Stimulated activated CD4-positive, alpha-beta T cell treated with anti-CD3 and anti-CD28 coated beads, TNF-alpha, amount 100 ng/mL, for 1 hour (primary cell): ENCODE measurements at places on chromosomes 5 and 9.

GRCh38 chr9:89080193-89080592 is 88.9 kb downstream of the S1PR3 start:
- DNase-seq = no peak

DNA sequence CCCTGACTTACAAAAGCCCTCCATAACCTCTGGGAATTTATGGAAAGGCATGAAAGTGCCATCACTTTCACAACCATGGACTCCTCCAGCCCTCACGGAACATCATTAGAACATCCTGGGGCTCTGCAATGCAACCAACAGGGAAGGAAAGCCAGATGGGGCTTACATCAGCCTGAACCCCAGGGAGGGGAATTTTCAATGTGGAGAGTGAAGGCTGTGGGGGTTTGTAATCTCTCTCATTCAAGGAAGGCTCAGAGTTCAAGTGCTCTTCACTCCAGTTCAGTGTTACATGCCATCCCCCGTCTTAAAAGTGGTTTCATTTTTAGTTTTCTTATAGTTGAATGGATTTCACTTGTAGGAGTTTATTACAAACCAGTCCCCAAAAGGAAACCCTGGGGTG is 5.7 kb downstream of the SPRY4 start:
- DNase-seq = no peak

DNA sequence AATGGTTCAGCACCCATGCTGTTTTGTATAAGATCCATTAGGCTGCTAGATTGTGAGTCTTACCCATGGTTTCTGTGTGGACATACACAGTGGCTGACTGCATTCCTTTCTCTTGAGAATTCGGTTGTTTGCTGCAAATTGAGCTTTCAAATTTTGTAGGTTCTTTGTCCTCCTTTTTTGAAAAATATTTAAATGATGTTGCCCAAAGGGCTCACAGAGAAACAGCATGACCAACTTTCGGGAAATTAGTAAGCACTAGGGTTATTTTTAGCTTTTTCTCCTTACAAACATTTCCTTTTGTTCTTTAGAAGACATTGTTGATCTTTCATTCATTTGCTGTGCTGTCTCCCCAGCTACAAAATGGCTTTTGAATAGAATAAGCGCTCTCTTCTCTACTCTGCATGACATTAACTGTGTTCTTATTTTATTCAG is 79.4 kb downstream of the NLN start:
- DNase-seq = no peak

DNA sequence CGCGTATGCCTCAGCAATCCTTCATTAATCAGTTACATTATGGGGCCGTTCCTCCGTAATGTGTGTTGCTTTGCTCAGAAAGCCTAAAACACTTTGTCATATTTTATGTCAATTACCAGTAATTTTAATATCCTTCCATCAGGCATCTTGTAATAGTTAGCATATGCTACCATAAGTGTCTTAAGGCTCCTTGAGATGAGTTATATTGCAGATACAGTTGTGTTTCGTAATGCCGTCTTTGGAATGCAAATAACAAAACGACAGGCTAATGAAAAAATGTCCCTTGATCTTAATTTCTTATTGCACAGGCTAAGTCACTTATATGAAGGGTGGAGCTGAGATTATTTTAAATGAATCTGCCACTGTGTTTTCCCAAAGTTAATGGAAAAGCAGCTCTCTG is 50.5 kb downstream of the TBCA start:
- DNase-seq = no peak

GRCh38 chr9:137372693-137373610 is 50.0 kb downstream of the EXD3 start:
- DNase-seq = no peak

DNA sequence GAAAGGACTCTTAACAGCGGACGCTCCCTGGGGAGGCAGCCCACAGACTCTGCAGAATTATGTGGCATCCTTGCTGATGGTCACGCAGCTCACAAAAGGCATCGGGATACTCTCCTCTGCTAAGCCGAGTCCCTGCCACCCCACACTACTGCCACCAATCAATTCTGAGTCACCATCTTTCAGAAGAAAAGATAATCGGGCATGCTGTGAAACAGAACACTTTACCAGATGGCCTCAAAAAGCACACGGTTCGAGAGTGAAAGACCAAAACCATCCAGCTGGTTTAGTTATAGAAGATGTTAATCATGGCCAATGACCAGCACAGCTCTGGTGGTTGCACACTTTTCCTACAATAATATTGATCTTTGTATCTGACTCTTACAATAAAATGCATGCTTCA is 136.3 kb downstream of the MYO10 start:
- no peak for DNase-seq

DNA sequence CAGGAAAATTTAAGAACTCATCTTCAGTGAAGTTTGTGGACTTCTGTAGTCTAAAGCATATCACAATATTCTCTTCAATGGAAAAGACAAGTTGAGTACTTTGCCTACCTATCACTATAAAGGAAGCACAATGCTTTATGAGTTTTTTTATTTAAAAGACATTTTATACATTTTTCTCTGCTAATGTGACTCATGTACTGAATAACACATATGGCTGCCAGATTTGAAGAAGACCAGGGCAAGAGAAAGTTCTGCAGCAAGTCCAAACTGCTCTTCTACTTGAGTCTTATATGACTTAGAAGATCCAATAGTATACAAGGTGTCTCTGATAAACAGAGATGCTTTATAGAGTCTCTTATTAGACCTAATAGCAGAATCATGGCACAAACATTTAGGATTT is 978.4 kb downstream of the TLE4 start:
- no peak for DNase-seq

DNA sequence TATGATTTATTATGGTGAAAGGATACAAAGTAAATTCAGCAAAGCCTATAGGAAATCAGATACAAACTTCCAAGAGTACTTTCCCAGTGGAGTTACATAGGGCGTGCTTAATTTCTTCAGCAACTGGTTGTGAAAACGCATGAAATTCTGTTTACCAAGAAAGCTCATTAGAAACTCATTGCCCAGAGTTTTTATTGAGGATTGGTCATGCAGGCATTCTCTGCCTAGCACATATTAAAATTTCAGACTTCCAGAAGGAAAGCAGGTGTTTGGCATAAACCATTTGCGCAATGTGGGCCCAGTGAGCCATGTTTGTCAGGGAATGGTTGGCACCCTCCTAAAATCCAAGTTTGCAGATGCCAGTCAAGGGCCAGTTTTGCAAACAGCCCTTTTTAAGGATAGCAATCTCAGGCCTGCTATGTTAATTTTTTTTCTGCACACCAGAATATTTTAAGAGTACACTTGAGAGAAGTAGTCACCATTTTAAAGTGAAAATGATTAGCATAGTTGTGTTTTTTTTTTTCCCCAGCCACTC is 311.1 kb upstream of the CHD1 start:
- no peak for DNase-seq

DNA sequence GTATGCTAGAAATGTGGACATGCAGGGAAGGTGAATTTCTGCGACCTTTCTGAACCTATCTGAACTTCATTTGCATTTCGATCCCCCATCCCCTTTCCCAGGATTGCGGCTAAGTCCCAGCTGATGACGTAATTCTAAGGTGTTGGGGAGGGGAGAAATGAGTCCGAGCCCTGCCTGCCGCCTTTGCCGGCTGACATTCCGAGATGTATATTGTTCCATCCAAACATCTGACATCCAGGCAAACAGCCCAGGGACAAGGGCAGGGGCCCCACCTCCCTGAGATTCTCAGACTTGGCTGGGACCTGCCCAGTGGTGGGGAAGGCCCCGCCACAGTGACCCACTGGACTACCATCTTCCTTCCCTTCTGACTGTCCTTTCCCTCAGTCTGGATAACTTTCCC is 494.6 kb downstream of the ENC1 start:
- no peak for DNase-seq

DNA sequence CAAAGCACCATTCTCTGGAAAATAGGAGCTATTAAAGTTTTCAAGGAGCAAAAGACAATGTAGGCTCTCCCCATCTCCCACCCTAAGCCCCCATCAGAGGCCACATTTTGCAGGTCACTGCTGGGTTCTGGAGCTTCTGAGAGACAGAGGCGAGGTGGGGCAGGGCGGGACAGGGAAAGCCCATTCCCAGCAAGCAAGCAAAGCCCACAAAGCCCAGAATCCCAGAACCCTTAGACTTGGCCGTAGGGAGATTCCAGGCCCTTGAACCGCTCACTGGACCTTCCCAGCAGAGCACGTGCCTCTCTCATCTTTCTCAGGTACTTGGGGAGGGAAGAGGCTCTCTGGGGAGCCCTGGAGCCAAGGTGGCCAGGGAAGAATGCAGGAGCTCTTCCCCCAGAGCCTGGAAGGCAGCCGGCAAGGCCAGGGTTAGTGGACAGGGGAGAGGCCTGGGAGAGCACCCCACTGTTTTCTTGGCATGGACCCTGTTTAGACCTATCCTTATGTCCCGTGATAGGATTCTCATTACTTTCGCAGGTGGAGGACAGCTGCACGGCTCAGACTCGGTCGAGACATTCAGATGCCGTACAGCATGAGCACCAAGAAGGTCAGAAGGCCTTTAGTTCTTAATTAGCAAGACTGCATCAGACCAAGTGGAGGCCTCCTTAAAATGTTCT is 52.4 kb downstream of the ZNF354C start:
- no peak for DNase-seq
